ENCODE measurements at places on chromosomes 5 and 9.
A peak's percentile ranks its signal among the peaks of the same experiment; 100 is the strongest.

DNA sequence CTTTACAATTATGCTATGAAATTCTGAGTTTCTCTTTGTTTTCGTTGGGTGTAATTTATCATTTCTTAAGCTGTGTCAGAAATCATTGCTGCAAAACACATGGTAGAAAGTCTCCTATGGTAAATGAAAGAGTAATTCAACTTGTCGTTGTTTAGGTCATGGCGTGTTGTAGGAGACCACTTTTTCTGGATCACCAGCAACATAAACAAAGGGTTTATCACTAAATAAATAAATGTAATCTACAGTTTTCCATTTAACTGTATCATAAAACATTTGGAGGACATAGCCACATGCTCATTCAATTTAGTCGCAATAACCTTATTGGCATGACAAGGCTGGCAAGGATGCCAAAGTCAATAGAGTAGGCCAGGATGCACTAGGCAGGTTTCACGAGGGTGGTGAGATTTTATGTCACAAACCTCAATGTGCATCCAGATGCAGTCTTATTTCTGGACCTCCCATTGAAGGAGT, 154.4 kb upstream of the ERCC6L2 start:
- no peak for DNase-seq

DNA sequence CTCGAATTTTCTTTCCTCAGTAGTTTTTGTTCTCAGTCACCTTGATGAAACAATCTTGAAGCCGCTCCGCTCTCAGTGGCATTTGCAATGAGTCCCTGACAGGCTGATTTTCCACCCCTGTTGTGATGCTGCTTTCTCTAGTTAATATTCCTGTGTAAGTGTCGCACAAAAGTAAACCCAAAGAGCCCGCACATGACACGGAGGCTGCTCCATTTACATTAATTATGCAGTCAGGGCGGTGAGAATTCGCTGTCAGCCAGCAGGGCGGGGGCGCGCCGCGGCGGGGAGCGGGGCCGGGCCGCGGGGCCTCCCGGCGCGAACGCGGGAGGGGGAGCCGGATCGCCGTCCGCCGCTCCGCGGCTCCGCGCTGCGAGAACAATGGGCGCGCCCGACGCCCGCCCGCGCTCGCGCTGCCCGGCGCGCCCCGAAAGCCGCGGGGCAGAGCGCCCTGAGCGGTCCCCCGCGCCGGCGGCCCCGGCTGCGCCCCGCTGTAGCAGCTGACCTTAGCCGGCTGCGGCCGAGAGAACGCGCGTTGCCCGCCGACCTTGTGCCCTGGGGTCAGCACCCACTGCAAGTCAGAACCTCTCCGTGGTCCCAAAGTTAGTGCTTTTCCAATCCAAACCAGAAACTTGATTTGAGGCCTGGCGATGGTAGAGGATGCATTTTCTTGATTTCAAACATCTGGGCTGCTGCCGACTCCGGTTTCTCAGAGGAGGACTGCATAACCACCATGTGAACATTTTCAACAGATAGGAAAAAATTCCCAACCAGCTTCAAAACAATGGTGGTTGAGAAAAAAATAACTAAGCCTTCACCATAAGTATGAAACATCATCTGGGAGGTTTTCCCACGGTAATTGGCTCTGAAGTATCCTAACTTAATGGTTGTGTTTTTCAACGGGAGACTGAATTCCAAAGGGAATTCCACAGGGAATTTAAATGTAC, 142.6 kb downstream of the PBX3 start:
- DNase-seq, result peak; percentile 33

DNA sequence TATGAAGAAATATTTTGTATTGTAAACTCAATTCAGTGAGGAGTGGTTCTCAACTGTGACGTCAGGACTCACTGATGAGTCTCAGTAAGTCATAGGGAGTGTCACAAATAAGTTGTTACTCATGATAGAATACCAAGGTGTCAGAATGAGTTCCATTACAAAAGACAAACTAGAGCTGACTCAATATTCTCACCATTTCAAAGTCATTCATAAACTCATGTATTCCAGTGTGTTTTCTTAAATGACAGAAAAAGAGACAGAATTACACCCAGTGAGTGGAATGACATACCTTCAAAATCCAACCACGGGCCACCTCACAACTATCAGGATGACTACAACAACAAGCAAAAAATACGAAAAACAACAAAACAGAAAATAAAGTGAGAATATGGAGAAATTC, 321.5 kb downstream of the ENC1 start:
- no peak for DNase-seq

DNA sequence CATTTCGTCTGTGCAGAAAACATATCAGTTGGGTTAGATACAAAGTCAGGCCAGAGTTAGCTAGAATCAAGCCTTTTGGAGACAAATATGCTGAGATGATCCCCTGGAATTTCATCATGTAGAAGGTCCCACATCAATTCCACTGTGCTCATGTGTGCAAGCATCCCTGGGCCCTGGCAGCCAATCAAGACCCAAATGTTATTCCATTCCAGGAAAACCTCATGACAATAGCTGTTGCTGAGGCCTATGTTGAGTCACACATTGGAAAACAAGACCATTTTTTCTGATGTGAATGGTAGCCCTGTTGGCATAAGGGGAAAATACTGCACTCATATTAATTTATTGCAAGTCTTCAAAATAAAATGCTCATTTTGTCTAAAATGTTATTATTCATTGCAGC, 11.5 kb downstream of the SPOCK1 start:
- no peak for DNase-seq

DNA sequence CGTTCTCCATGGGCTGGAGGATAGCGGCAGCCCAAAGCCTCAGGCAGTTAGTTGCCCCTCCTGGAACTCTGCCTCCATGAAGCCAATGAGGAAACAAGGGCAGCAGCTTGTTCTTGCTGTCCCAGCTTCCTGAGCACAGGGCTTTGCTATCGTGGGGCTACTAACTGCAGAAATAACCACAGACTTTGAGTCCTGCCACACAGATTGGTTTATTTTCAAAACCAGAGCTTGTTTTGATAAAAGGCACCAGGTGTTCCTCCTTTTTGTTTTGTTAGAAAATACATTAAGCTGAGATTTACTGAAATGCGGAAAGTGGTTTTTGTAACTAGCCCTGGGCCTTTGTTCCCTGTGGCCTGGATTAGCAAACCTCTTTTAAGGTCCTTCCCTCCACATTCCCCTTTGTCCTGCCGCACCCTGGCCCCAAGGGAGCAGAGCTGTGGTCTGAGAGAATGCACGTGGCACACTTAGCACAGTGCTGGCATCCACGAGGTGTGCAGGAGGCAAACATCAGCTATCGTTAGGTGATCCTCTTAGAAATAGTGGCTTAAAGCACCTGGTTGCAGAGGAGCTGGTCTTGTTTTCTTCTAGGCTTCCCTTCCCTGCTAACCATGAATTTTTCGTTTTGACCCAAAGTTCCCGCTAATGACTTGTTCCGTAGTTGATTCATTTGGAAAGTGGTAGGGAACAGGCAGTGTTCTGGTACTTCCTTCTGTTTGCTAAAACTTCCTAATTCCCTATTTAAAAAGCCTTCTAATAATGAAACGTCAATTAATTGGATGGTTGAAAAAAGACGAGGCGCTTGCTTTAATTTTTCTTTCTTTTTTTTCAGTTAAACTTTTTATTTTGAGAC, 21.5 kb downstream of the MVB12B start:
- no peak for DNase-seq

GRCh38 chr5:14413331-14413750, 168.3 kb upstream of the OTULINL start:
- no peak for DNase-seq

- DNase-seq, result no peak
Measured at GRCh38 chr5:21237461-21237860, 1249.5 kb upstream of the CDH18 start.

GRCh38 chr5:157020511-157021222, 38.2 kb downstream of the HAVCR1 start:
- DNase-seq, result no peak

GRCh38 chr9:127707766-127708165, 978 bp downstream of the CFAP157 start:
- no peak for DNase-seq

GRCh38 chr9:3931996-3932906, 367.6 kb downstream of the GLIS3 start:
- no peak for DNase-seq

- no peak for DNase-seq
Measured at GRCh38 chr9:79858508-79858907, 286.7 kb downstream of the TLE4 start.

GRCh38 chr5:34717426-34718327, 61.5 kb downstream of the RAI14 start:
- no peak for DNase-seq

- DNase-seq, result no peak
Measured at GRCh38 chr9:134474055-134474370, 147.8 kb downstream of the RXRA start.

GRCh38 chr5:80852331-80853245, 107.6 kb upstream of the RASGRF2 start:
- DNase-seq, result no peak

DNA sequence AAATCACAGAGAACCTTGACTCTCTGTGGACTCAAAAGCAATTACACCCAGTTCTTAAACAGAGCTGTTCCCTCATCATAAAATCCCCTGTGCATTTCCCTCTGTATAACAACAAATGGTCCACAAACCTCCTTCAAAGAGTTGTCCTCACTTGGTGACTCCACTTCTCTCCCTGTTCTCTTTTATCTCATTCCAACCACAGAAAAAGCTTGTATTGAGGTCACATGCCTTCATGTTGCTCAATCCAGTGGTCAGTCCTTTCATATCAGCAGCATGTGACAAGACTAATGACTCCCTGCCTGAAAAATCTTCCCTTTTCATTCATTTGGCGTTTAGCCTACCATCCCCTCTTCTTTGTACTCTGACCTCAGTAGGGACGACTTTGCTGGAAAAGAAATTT, 158.0 kb downstream of the DEPDC1B start:
- DNase-seq, result no peak

DNA sequence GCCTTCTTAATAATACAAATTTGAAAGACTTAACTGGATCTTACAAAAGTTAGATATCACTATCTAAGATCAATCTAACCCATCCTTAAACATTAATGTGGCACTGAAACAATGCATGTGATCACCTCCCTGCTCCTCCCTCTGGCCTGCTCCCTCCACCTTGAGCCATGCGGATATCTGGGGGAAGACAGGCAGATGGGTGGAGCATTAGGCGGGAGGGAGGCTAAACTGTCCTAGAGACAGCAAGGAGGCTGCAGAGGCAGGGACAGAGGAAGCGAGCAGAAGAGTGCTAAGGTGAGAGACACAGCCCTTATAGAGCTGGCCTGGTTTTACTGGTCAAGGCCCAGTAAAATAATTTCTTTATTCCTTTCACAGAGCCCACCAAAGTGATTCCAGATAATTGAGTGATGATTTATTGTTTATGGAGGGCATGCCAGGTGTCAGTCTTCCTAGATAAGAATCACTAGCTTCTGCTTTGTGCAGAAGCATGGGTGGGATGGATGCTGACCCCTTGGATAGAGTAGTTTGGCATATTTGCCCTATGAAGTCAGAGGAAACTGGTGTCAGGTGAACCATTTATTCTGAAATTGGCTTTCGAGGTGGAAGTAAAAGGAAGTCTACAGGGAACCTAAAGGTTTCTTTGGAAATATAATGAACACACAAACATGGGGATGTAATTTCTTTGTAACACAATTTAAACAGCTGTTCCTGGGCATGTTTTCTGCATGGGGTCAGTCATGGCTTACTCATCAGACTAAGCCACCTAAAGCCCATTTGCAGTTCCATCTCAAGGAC, 188.3 kb downstream of the GNAQ start:
- no peak for DNase-seq

- no peak for DNase-seq
Measured at GRCh38 chr9:25241421-25241820, 436.8 kb downstream of the TUSC1 start.

DNA sequence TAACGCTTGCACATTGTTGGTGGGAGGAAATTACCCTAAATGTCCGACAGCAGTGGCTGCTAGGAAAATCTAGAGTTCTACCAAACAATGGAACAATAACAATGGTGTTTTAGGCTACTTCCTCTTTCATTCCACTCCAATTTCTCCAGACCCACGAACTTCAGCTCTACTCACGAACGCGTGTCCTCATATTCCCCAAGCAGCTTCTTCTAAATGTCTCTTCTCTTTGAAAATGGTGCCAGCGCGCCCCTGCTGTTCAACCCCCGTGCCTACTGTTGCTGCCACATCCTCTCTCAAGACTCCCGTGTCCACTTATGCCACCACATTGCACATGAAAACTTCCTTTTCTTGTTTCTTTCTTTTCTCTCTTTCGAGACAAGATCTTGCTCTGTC, 25.6 kb downstream of the OR2V2 start:
- DNase-seq, result peak; percentile 51

DNA sequence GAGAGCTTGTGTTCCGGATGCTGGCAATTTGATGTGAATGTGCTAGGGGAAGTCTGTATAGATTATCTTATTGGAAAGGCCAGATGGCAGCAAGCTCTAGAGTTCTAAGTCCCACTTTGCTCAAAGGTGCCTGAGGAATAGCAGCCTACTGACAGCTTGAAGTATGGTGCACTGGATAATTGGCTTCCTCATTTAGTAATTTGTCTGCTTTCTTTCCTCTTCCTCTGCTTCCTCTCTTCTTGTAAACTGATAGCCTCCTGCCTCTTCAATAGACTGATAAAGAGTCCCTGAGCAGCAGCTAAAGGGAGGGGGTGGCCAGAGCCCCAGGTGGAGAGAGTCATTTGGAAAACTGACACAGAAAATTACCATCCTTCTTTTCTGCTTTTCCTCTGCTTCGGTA, 177.3 kb downstream of the FGF1 start:
- no peak for DNase-seq

DNA sequence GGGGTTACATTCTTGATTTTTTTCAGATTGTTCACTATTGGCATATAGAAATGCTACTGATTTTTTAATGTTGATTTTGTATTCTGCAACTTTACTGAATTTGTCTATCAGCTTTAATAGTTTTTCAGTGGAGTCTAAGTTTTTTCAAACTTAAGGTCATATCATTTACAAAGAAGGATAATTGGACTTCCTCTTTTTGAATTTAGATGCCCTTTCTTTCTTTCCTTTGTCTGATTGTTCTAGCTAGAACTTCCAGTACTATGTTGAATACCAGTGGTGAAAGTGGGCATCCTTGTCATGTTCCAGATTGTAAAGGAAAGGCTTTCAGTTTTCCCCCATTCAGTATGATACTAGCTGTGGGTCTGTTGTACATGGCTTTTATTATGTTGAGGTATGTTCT, 49.3 kb downstream of the SREK1 start:
- DNase-seq, result no peak

DNA sequence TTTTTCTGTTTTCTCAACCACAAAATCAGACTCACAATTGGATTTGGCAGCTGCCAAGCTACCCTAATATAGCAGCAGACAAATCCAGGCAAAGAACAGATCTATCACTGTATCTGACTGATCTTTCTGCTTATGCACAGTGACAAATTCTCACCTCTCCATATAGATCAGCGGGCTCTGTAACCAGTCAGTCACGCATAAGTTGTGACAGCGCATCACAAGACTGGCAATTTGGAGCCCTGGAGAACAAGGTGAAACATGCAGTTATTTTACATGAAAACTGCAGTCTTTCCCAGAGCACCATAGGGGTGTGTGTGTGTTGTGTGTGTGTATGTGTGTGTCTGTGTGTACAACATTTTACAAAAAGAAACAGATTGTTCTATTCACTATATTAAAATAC, 37.7 kb downstream of the RORB start:
- no peak for DNase-seq

GRCh38 chr5:89546657-89547056, 663.7 kb upstream of the MEF2C start:
- DNase-seq, result no peak
